ENCODE measurements at places on chromosomes 12 and 14.
A peak's percentile ranks its signal among the peaks of the same experiment; 100 is the strongest.

DNA sequence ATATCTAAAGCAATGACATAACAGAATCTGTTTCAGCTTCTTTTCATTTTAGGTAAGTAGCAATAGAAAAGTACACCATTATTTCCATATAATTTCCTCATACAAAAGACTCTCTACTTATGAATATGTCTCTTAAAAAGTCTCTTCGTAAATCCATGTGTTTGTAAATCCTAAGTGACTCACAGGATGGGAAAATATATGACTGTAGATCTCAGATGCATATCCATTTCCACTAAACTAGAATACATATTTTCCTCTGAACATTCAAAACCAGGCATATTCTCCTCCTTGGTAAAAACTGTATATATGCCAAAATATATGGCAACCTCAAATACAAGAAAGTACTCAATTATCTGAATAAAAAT is 93.6 kb downstream of the TXNDC16 start:
- no peak for DNase-seq

- no peak for DNase-seq
Observed at GRCh38 chr12:111444314-111444924, 38.7 kb downstream of the SH2B3 start.

- DNase-seq = no peak
Observed at GRCh38 chr12:101021911-101022388, 188.1 kb downstream of the SLC5A8 start.

- no peak for DNase-seq
Observed at GRCh38 chr14:96576359-96576758, 74.2 kb downstream of the PAPOLA start.

GRCh38 chr12:109783135-109783964 is 49.8 kb downstream of the TRPV4 start:
- no peak for DNase-seq

DNA sequence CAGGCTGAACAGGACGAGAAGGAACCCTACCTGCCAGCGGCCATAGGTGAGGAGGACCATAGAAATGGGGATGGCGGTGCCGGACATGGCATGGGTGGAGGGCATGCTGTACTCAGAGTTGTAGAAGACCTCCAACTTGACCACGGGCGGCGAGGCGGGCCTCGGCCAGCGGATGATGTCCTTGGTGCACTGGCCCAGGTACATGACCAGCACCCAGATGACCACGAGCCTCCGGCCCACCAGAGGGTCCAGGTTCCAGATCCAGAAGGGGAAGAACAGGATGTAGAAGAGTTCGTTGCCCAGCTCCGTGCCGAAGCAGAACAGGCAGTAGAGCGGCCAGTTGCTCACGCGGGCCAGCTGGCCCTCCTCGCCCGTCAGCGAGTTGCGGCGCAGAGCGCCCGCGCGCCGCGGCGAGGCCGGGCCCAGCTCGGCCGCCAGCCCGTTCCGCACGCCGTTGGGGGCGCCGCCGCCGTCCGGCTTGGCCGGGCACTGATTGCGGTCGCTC is 582 bp downstream of the SGPP1 start:
- DNase-seq = peak; percentile 19

DNA sequence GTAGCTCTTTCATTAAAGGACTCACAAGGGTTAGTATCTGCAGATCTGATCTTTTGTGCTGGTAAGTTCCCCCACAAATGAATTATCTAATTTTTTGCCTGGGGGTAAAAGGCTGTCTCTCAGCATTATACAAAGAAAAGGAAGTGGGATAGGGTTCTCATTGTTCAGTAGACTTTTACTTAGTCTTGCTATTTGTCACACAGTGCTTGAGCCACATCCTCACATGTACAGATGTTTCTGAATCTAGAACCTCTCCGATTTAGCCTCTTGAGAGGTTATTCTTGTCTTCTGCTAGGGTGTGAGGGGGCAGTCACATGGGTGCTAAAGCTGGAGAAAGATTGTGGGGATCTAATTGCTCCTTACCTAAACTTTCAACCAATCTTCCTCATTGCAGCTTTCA is 93.0 kb downstream of the SLC41A2 start:
- DNase-seq = no peak

- DNase-seq = no peak
Observed at GRCh38 chr12:123686636-123687190, 15.8 kb downstream of the TCTN2 start.

DNA sequence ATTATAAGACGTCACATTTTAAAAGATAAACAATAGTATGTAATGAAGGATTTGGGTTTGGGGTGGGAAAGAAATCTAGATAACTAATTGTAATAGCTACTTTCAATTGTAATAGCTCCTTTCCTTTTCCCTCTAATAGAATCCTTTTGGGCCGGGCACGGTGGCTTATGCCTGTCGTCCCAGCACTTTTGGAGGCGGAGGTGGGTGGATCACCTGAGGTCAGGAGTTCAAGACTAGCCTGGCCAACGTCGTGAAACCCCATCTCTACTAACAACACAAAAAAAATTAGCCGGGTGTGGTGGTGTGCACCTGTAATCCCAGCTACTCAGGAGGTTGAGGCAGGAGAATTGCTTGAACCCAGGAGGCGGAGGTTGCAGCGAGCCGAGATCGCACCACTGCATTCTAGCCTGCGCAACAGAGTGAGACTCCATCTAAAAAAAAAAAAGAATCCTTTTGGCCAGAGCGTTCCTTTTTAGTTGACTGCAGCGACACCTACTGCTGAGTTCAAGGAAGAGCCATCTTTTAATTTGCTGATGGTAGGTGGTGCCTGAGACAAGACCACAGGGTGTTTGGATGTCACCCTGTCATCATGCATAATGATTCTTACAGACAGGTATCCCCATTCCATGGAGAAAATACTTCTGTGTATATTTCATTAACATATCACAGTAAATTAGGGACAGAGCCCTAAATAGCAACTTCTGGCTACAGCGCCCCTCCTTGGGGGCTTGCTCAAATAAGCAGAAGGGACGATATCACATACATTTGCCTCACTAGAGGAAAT is 79.5 kb downstream of the ARMH4 start:
- DNase-seq = peak; percentile 47

GRCh38 chr12:15708396-15709076 is 80.7 kb downstream of the EPS8 start:
- DNase-seq = no peak

GRCh38 chr14:75344411-75344810 is 65.8 kb downstream of the FOS start:
- no peak for DNase-seq

- no peak for DNase-seq
Observed at GRCh38 chr12:82694970-82695369, 8.3 kb downstream of the TMTC2 start.

GRCh38 chr12:71045781-71046180 is 112.0 kb downstream of the TSPAN8 start:
- DNase-seq = no peak

DNA sequence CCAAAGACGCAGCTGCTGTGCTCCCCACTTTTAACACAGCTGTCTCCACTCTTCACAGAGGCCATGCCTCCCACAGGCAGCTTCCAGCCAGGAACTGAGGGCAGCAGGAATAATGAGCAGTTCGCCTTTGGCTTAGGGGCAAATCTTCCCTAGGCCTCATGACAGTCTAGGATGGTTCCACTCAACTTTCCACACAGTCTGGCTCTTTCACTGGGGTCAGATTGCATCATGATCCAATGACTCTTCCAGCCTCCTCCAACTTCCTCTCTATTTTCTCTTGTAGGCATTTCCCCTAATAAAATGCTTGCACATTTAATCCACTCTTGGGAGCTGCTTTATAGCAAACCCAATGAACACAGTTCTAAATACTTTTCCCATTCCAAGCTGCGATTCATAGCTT is 271.6 kb upstream of the ATP2B1 start:
- no peak for DNase-seq

DNA sequence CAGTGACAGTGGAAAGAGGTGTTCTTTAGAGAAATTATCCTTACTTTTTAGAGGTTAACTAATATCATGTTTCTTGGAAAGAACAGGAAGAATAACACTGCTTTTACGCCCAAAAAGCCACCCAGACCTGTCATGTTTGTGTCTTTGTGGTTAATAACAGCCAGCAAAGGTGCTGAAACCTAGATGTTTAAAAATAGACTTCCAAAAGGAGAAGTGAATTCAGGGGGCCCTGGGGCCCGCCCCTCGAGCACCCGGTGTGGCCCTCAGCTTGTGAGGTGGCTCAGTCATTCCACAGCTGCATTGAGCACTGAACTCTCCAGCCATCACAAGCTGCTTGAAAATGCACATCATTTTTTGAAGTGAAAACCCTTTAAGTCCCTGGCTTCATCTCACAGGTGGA is 20.8 kb upstream of the AMN start:
- peak; percentile 7 for DNase-seq

DNA sequence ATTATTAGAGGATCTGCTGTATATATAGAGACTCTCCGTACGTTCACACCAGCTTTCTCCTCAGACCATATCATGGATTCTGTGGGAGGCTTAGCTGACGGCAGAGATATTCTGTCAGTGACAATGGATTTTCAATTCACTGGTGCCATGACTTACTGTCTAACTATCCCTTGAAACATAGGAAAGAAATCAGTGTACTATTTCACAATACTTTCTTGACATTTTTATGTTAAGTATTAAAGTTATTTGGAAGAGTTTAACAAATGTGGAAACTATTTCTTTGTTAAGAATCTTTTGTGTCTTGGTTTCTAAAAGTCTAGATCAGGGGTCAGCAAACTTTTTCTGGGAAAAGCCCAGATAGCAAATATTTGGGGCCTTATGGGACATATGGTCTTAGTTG is 118.5 kb downstream of the GTF2A1 start:
- DNase-seq = no peak

DNA sequence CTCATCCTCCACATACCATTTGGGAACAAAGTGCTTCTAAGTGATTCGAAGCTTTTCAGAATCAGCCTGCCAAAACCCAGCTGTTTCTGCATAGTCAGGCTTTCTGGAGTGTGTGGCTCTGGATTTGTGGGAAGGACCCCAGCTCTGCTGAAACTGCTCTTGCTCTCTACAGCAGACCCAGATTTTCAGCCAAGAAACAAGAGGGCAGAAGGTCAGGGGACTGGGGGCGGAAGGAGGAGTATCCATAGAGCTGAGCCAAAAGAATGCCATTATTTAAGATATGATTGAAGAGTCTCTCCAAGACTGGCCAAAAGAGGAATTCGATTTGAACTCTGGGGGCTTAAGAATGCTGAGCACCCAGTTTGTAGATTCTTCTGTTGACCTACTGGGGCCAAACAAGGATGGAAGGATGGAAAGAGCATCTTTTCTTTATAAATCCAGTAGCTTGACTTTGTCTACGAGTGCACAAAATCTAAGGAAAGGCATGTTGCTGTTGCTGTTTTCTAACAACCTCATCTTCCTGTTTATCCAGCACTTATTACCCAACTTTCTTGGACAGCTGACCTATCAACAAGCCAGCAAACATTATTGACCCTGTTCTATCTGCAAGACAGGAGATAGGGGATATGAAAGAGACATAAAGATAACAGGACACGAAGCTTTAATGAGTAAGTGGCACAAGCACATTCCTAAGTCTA is 29.2 kb downstream of the FBLN5 start:
- DNase-seq = no peak

DNA sequence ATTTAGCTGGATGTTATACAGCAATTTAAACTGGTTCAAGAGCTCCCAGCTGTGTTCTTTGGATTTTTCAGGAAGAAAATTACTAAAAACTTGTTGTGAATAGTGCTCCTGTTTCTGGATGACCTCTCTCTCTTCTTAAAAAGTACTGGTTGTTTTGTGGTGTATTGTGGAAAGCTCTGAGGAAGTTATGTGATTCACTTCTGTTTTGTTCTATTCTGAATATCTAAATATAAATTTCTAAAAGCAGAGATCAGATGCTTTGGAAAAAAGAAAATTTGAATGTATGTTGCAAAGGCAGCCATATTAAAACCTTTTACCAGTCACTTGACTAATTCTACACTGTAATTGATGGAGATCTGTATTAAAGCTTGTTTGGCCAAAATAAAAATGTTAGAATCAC is 3.4 kb upstream of the C3AR1 start:
- no peak for DNase-seq

DNA sequence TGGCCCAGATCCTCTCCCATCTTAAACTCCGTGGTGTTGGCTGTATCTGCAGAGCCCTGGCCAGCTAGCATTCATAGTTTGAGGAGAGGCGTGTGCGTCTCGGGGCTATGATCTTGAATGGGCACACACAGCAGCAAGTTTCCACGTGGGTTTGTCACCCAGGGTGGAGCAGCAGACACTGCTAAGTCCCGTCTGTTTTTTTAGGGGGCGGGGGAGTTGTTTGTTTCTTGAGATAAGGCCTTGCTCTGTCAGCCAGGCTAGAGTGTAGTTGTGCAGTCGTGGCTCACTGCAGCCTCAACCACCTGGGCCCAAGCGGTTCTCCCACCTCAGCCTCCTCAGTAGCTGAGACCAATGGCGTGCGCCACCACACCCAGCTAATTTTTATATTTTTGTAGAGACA is 20.1 kb upstream of the TEX22 start:
- DNase-seq = no peak

- DNase-seq = no peak
Observed at GRCh38 chr14:87799400-87799799, 193.6 kb downstream of the GALC start.

DNA sequence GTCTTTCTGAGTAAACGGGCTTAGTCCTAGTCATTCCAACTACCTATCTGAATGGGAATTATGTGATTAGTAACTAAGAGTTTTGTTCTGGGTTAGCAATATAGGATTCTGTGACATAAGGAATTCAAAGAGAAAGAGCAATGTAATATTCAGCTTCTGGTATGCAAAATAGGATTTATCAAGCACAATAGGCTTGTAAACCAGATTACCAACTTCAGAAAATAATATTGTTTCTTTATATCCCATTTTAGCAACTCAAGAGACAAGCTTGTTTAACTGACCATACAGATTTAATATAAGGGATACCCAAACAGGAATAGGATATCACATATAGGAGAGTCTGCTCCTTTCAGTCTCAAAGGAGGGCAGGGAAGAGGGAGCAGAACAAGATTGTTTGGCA is 240.9 kb downstream of the CEP128 start:
- DNase-seq = no peak

GRCh38 chr14:42143114-42143513 is 536.4 kb downstream of the LRFN5 start:
- DNase-seq = no peak

DNA sequence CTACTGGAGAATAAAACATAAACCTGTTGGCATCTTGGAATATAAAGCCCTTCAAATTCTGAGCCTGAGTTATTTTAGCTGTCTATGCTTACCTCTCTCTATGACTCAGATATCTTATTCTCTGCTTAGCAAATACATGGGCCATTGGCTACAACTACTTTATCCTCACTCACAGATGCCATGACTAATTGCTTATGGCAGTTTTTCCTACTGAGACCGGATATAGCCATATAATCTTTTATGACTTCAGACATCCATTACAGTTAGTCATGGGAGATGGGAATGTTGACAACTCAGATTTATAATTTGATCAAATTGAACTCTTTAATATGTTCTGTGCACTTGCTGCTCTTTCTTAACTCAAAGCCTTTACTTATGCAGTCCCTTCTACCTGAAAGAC is 502.4 kb upstream of the ATP2B1 start:
- no peak for DNase-seq

DNA sequence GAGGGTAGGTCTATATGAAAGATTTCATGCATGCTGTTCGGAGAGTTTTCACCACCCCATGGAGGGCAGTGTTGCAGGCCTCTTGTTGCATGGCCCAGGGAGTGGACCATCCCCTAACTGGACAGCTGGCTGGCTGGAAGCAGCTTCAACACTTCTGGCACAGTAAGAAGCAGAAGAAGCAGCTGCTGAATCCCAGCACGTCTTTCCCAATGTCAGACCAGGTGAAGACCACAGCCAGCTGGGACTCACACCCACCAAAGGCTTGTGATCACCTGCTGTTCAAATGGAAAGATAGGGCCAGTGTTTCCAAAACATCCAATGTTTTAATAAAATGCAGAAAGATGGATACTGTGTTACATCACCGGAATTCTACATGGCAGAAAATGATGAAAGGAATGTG is 1423.6 kb downstream of the AACS start:
- DNase-seq = no peak

All from CD4-positive, alpha-beta T cell treated with Interleukin-17A for 1 hour (primary cell).